HepG2 (cell line): ENCODE measurements at places on chromosomes 3 and 15. TPM values are rescaled to one million over a fixed set of nuclear protein-coding genes. Genes with fewer than 3 reads are reported as not detected.

GRCh38 chr15:36484038-36484778 is 95.2 kb upstream of the CDIN1 start:
- no peaks in the 10 kb centered on the region; the same call in 1 of the 2 replicates for H3K27me3 ChIP-seq
- H3K27ac ChIP-seq, result no peak overlapping the region
- no peaks in the 10 kb centered on the region for H3K4me1 ChIP-seq
- no peak for DNase-seq

GRCh38 chr15:88083811-88084760 is 172.5 kb downstream of the NTRK3 start:
- no peak for DNase-seq
- no peaks in the 10 kb centered on the region for H3K36me3 ChIP-seq
- no peak overlapping the region for H3K27ac ChIP-seq
- H3K4me3 ChIP-seq, result no peak overlapping the region

DNA sequence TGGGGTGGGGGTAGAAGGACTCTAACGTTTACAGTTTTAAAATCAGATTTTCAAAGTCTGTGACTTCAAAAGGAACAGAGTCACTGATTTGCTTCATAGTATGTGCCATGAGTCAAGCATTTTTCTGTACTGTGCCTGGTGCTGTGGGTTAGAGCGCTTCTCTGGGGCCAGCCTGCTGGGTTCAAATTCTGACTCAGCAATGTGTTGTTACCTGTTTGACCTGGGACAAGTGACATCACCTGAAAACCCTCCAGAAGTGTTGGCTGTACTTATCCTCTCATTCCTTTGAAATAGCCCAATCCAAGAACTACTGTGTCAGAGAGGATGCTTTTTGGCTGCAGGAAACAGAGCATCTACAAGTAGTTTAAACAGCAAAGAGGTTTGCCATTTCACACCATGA is 101.7 kb downstream of the LSM3 start:
- H3K4me3 ChIP-seq, result no peak overlapping the region
- no peak overlapping the region for H3K27ac ChIP-seq
- no peak for DNase-seq
- no peaks in the 10 kb centered on the region for H3K36me3 ChIP-seq
- H3K27me3 ChIP-seq, result peaks cover 23% of the 10 kb centered on the region

- H3K4me1 ChIP-seq, result peaks cover 6% of the 10 kb centered on the region; the same call in 1 of the 2 replicates
- H3K4me3 ChIP-seq, result no peak overlapping the region
- no peaks in the 10 kb centered on the region for H3K27me3 ChIP-seq
- H3K36me3 ChIP-seq, result peaks cover 44% of the 10 kb centered on the region
Measured at GRCh38 chr15:44584162-44584749, 47.3 kb downstream of the EIF3J start.

- H3K27me3 ChIP-seq, result no peaks in the 10 kb centered on the region
- no peak overlapping the region for H3K27ac ChIP-seq
- no peaks in the 10 kb centered on the region for H3K36me3 ChIP-seq
- H3K4me1 ChIP-seq, result no peaks in the 10 kb centered on the region
Measured at GRCh38 chr3:105355408-105356061, 11.2 kb upstream of the ALCAM start.

DNA sequence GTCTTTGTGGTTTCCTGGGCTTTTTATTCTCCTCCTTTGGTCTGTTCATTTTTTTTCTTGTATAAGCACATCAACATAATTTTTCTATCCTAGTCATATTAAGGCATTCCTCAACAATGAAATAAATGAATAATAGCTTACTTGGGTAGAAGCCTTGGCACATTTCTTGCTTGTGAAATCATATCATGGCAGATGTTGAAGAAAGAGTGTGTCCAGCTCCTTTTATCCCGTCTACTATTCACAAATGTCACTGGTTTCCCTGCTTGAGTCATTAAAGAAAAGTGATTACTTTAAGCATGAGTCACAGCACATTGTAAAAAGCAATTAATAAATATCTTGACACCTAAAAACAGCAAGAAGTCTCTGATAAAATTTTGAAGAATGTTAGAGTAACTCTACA is 42.1 kb downstream of the MINAR1 start:
- H3K27ac ChIP-seq, result no peak overlapping the region
- H3K27me3 ChIP-seq, result 0 out of 3 replicates have a peak, but pooled peaks cover 7% of the 10 kb centered on the region
- no peak overlapping the region for H3K4me3 ChIP-seq
- H3K4me1 ChIP-seq, result no peaks in the 10 kb centered on the region
- DNase-seq, result no peak

DNA sequence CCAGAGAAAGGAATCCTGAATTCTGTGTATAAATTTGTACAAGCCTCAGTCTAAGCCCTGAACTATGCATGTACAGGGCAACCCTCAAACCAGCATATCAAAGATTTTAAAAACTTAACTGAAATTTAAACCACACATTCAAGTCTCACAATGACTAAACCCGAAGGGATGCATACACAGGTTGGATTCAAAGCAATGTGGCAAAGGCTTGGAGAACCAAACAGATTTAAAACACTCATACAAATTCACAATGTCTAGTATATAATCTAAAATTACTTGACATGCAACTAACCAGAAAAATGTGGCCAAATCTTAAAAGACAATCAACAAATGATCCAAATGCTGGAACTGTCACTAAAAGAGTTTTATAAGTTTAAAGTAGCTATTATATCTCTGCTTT is 36.4 kb downstream of the CEP152 start:
- no peaks in the 10 kb centered on the region; the same call in 1 of the 2 replicates for H3K27me3 ChIP-seq
- no peak overlapping the region for H3K4me3 ChIP-seq

- no peak overlapping the region for H3K27ac ChIP-seq
- no peak overlapping the region for H3K4me3 ChIP-seq
- H3K27me3 ChIP-seq, result no peaks in the 10 kb centered on the region
- DNase-seq, result no peak
- H3K4me1 ChIP-seq, result no peaks in the 10 kb centered on the region
Measured at GRCh38 chr3:192371870-192372400, 355.4 kb downstream of the FGF12 start.

DNA sequence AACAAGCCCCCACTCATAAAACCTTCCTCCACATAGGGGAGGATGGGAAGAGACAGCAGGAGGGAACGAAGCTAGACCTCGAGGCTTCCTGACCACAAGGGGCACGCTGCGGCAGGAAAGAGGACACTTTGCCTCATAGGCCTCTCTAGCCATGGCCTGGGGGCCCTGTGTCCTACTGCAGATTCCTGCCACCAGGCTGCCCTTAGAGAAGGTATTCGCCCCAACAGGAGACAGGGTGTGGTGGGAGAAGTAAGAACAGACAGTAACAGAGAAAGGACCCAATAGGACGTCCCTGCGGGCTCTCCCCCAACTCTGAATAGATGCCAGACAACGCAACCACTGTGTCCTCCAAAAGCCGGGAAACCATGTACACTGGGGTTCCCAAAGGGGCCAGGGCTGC is 36.8 kb downstream of the ADCY5 start:
- DNase-seq, result no peak
- no peaks in the 10 kb centered on the region for H3K4me1 ChIP-seq
- H3K27me3 ChIP-seq, result peaks cover 27% of the 10 kb centered on the region; the same call in 2 of the 3 replicates
- H3K36me3 ChIP-seq, result no peaks in the 10 kb centered on the region

GRCh38 chr3:178386401-178386800 is 149.8 kb upstream of the KCNMB2 start:
- no peaks in the 10 kb centered on the region for H3K36me3 ChIP-seq
- DNase-seq, result no peak
- peaks cover 11% of the 10 kb centered on the region for H3K4me1 ChIP-seq
- H3K27me3 ChIP-seq, result no peaks in the 10 kb centered on the region

DNA sequence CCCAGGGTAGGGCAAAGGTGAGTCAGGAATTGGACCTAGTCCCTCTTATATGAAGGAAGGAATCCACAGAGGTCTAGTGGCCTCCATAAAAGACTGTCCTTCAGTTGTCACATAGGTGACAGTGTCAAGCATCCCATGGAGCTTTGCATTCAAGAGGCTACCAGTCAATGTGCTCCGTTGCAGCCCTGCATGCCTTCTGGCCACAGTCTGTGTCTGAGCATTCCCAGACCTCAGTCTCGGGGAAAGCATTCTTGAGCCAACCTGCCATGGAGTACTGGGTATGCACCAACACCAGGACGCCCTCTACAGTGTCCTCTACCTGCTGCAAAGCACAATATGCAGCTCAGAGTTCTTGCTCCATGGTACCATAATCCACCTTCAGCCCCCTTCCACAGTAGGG is 46.7 kb upstream of the VGLL3 start:
- H3K4me3 ChIP-seq, result no peak overlapping the region
- no peaks in the 10 kb centered on the region for H3K36me3 ChIP-seq
- no peak overlapping the region for H3K27ac ChIP-seq
- H3K27me3 ChIP-seq, result no peaks in the 10 kb centered on the region

- no peak for DNase-seq
- H3K4me1 ChIP-seq, result no peaks in the 10 kb centered on the region
- no peaks in the 10 kb centered on the region for H3K27me3 ChIP-seq
- no peaks in the 10 kb centered on the region for H3K36me3 ChIP-seq
- H3K4me3 ChIP-seq, result no peak overlapping the region
- H3K27ac ChIP-seq, result no peak overlapping the region
Measured at GRCh38 chr3:105764378-105765307, 104.2 kb downstream of the CBLB start.

DNA sequence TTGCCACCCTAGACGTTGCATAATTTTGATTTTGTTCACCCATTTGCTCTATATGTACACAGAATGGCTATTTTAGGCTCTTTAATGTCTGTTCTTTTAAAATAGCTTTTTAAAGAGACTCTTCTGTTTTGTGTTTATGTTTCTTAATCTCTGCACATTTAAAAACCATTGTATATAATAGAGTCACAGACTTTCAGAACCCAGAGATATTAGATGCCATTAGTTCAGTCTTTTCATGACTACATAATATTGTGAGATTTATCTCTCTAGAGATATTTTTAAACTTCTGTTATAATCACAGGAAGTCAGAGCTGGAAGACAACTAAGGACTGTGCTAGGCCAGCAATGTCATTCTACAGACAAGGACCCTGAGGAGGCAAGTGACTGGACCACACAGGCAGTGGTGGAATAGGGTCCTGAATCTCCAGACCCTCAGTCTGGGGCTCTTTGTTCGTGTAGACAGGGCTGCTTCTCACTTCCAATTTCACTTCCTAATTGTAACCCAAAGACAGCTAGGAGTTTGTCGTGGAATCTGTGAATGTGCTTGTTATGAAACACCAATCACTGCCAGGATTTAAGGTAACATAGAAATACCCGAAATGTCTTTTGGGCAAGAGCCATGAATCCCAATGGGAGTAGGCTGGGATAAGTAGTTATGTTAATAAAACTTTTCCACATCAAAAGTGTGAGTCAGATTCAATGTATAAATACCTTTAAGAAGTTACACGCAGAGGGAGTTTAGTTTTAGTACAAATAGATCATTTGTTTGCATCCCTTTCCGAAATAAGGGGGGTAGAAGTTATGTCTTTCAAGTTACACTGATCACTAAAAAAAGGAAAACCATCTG is 165.2 kb upstream of the ROPN1 start:
- H3K27ac ChIP-seq, result no peak overlapping the region
- no peak overlapping the region for H3K4me3 ChIP-seq
- DNase-seq, result no peak
- H3K27me3 ChIP-seq, result no peaks in the 10 kb centered on the region
- H3K4me1 ChIP-seq, result peaks cover 9% of the 10 kb centered on the region

DNA sequence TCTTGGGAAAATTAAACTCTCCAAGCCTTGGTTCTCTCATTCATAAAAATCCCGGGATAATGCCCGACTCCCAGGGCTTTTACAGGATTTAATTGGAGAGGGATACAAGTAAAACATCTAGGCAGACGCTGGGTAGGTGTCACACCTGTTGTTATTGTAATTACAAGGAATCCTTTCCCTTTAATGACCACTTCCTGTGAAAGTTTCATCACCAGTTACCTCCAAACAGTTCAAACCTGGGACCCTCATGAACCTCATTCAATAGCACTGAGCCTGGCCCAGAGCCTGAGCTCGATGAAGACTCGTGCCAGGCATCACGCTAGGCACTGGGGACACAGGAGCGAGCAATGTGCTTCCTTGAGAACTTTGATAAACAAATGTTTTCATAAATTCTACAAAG is 2.1 kb upstream of the RYK start:
- no peak overlapping the region for H3K4me3 ChIP-seq
- no peak for DNase-seq
- H3K4me1 ChIP-seq, result peaks cover 44% of the 10 kb centered on the region
- H3K27me3 ChIP-seq, result 0 out of 3 replicates have a peak, but pooled peaks cover 3% of the 10 kb centered on the region
- no peaks in the 10 kb centered on the region for H3K36me3 ChIP-seq

DNA sequence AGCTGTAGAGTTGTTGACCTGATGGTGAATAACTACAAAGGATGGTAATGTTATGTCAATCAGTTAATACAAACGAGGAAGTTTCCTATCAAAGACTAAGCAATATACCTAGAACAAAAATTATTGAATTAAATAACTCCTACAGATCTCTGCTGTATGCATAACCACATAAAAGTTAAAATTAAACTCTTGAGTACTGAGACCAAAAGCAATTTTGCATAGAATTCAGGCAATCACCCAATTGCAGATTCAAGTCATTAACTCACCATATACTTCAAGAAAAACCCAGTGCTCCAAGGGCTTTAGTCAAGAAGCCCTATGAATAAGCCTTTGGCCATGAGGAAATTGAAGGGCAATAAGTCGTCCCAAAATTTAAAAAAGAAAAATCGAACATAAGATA is 518.8 kb downstream of the MECOM start:
- H3K36me3 ChIP-seq, result no peaks in the 10 kb centered on the region
- H3K27me3 ChIP-seq, result peaks cover 1% of the 10 kb centered on the region; the same call in 1 of the 2 replicates
- peaks cover 17% of the 10 kb centered on the region for H3K4me1 ChIP-seq
- H3K27ac ChIP-seq, result no peak overlapping the region
- no peak for DNase-seq

- DNase-seq, result no peak
- no peak overlapping the region for H3K4me3 ChIP-seq
- H3K27me3 ChIP-seq, result no peaks in the 10 kb centered on the region
- no peaks in the 10 kb centered on the region for H3K36me3 ChIP-seq
Measured at GRCh38 chr3:159751752-159752151, 236.9 kb upstream of the IL12A start.

The CLEC3B gene
- not detected in 2 replicates for total RNA-seq

The GPR87 gene
- not detected in 2 replicates for total RNA-seq

The AGBL1 gene
- total RNA-seq, result not detected in 2 replicates

The CSPG4 gene
- 0.03 and 0.04 TPM in 2 replicates for total RNA-seq

The RHOA gene
- total RNA-seq, result 177 and 258 TPM in 2 replicates

The IL17RD gene
- total RNA-seq, result 0.20 and 0.31 TPM in 2 replicates

The SPATA12 gene
- total RNA-seq, result 0.09 TPM in 1 of 2 replicates, not detected in the other

The RHOV gene
- 0.15 and 0.18 TPM in 2 replicates for total RNA-seq

The NR2E3 gene
- not detected in 2 replicates for total RNA-seq

The TMEM45A gene
- 11.7 and 14.8 TPM in 2 replicates for total RNA-seq

The GOLGA6D gene
- total RNA-seq, result not detected in 2 replicates

The LHFPL4 gene
- total RNA-seq, result 0.02 TPM in 1 of 2 replicates, not detected in the other

The A4GNT gene
- total RNA-seq, result not detected in 2 replicates

The TMCO5A gene
- total RNA-seq, result not detected in 2 replicates
